Right forelimb (tissue), 1 donor: ENCODE measurements at places on chromosomes 7 and 10.

GRCh38 chr7:46459942-46460341 is 538.9 kb upstream of the IGFBP3 start:
- no peak for DNase-seq

DNA sequence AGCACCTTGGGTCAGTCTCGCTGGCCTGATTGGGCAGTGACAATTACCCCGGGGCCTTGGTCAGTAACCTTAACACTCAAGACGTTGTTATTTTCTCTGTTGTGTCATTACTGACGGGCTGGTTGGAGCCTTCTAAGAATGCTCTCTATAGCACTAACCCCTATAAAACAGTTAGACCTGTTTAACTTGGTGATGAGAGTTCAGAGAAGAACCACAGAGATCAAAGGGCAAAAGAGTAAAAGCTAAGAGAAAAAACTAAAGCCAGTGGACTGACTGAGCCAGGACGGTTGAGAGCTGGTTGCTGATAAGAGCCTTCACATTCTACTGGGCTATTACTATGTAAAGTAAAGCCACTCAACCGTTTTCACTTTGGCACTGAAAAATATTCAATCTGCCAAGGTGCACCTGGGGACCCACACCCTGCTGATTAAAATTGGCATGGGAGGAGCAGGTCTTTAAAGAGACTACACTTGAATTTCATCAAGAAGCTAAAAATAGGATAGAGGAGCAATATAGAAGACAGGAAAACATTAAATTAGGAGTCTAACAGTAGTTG is 13.6 kb upstream of the ITGB1 start:
- no peak for DNase-seq

GRCh38 chr10:28179006-28179742 is 123.7 kb downstream of the MPP7 start:
- DNase-seq: no peak

DNA sequence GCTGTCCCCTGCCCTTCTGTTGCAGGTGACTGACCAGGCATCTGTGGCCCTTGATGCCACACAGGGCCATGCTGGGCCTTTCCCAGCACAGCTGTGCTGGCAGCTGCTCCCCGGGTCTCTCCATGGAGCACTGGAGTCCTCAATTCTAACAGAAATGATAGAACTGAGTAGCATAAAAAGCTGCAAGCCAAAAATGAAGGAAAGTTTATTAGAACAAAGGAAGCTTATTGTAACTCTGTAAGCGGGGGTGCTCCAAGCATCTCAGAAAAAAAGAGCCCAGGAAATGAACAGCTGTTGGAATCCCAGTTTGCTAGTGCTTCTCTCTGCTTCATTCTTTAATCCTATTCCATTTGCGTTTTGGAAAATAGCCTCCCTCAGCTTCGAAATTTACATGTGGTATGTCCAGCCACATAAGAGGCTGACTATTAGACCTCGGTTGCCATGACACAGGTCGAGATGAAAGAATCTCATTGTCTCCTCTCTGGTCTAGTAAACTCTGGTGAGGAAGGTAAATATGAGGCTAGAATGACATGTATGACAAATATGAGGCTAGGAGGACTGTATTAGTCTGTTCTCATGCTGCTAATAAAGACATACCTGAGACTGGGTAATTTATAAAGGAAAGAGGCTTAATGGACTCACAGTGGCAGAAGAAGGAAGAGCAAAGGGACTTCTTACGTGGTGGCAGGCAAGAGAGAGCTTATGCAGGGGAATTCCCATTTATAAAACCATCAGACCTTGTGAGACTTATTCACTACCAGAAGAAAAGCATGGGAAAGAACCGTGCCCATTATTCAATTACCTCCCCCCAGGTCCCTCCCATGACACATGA is 23.7 kb downstream of the EPDR1 start:
- peak; percentile 62 for DNase-seq

- DNase-seq: no peak
Observed at GRCh38 chr10:91452063-91452462, 41.9 kb downstream of the HECTD2 start.
